ENCODE measurements at places on chromosomes 2 and 18. TPM values are rescaled to one million over a fixed set of nuclear protein-coding genes. Genes with fewer than 3 reads are reported as not detected.

DNA sequence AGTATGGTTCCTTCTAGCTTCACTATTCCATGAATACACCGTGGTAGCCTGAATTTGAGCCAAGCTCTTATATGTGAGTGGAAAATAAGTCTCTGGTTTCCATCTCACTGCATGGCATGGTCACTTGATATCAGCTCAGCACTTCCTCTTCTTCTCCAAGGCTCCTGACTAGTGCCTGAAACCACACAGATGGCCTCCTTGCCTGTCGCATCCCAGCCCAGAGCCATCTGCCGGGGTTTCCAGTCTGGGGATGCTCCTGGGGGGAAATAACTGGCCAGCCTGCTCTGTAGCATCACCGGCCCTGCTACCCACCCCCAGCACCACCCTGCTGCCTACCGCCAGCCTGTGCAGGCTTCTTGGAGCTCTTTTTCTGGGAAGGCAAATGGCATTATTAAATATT is 7.7 kb upstream of the MARCHF4 start:
- no peak for DNase-seq

DNA sequence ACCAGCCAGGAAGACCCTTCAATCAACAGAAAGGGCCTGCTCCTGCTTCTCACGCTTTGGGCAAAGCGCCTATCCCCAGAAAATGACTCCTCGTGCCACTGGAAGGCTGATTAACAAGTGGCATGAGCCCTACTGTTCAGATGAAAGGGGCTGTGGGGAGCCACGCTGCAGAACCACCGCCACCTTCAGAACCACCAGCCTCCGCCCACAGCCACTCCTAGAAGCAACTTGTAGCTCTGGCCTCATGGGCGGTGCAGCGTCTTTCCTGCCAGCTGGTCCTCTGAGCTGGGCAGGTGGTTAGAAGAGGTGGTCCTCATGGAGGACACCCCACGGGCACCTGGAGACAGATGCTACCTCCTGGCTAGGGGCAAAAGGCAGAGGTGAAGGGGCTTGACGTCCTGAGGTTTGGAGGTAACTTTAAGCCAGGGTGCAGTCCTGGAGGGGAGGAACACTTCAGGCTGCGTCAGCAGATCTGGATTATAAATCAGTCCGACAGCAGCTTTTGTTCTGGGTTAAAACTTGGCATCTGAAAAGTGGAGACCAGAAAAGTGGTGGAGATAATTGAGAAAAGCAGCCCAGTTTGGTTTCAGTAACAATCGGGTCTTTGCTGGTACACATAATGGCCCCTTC is 861 bp upstream of the SEMA4C start:
- DNase-seq = no peak

Gene GALNT14
- 62.7 TPM for total RNA-seq

Gene FTCDNL1
- 2.0 TPM for total RNA-seq

Gene DCDC2C
- total RNA-seq = 0.33 TPM

Gene NGEF
- 2.7 TPM for total RNA-seq
